Trophoblast cell (in vitro differentiated cells and primary cell): ENCODE measurements at places on chromosomes 2 and 18.

DNA sequence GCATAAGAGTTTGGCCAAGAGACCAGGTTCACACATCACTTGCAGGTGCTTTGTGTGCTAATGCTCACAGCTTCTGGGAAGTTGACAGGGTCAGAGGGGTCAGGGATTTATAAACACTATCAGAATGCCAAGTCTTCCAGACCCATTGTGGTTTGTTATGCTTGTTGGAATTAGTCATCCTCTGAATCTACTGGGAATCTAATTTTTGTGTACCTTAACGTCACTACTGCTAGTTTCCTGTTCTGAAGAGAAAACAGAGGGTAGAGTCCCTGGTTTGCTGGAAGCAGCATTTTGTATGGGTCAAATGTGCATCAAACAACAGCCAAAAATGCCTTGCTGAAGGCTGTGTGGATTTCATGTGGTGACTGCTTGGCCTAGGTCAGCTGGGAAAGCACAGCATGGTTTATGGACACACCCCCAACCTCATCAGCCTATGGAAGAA, 33.3 kb downstream of the ANTXR1 start:
- no peak for DNase-seq

DNA sequence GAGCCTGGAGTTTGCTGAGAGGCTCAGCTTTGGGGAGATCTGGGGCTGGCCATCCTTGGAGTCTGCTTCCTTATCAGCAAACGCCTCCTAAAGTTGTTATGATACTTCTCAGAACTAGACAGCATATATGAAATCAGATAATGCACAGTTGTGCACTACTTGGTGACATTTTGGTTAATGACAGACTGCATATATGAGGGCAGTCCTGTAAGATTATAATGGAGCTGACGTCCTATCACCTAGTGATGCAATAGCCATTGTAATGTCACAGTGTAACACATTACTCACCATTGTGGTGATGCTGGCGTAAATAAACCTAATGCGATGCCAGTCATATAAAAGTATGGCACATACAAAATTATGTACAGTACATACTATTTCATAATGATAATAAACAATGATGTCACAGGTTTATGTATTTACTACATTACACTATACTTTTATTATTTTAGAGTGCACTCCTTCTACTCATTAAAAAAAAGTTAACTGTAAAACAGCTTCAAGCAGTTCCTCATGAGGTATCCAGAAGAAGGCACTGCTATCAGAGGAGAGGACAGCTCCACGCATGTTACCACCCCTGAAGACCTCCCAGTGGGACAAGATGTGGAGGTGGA, 298.1 kb upstream of the REV1 start:
- DNase-seq = no peak

- DNase-seq = peak; percentile 26
Measured at GRCh38 chr2:189412330-189412953, 28.8 kb upstream of the WDR75 start.

DNA sequence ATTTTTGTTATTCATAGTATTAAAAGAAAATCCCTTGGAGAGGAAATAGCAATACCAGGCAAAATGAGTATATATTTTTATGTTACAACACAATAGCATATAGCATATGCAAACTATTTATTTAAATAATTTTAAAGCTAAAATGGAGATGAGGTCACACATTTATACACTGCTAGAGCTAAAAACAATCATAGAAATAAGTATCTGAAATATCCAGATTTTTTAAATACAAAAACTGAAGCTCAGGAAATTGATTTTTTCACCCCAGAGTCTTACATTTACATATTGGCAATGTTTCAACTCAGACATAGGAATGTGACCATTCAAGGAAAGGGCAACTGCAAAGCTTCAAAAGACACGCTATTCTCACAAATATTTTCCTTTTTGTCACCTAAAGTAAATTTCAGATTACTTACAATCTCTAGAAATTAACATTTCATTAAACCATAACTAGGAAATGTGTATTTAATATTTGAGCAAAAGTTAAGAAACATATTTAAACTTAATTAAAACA, 8.9 kb downstream of the TFPI start:
- DNase-seq = no peak
